ENCODE measurements at places on chromosomes 12 and 14. TPM values are rescaled to one million over a fixed set of nuclear protein-coding genes. Genes with fewer than 3 reads are reported as not detected.
A peak's percentile ranks its signal among the peaks of the same experiment; 100 is the strongest.

ST8SIA1 gene
- total RNA-seq, result 3.6 TPM

GRCh38 chr14:99195602-99196309 lies 76.2 kb downstream of the BCL11B start:
- ATAC-seq, result no peak

GRCh38 chr14:100117633-100118395 lies 41.6 kb downstream of the DEGS2 start:
- no peak for ATAC-seq

DNA sequence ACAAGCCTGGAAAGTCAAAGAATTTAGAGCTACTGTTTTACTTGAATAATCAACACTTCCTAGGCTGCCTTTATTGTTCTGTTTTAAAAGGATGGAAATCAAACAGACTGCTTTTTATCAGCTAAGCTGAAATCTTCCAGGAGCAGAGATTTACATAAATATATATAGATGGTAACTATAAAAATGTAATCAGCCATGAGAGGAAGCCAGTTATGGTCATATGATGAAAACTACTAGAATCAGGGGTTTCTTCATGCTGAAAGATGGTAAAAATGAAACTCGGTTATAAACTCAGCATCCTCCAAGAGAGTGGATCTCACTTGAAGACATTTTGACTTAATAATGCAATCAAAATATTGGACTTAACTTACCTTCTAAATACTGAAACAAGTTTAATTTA lies 413.0 kb downstream of the GXYLT1 start:
- no peak for ATAC-seq

DNA sequence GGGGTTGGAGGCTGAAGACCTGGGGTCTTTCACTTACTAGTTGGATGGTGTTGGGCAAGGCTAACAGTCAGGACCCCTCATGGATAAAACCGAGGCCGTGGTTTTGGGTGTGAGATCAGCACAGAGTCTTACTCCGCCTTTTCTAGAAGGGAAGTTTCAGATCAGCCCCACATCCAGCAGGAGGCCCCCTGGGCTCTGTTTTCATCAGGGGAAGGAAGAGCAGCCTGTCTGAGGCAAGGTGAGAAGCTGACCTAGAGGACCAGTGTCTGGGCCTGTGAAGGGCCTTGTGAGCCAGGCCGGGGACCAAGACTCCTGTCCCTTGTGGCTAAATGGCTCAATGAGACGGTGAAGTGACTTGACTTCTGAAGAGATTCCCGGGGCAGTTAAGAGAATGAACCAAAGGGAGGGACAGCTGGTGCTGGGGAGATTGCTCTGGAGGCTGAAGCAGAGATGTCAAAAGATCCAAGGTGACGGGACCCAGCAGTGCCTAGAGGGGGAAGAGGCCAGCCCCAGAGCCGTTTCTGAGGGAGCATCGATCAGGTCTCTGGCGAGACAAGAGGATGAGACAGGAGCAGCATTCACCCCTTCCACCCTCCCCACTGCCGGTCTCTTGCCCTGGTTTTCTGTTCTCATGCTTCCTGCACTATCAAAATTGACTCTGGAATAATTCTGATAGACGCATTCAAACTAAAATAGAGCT lies 40.1 kb upstream of the TSPAN9 start:
- no peak for ATAC-seq

GRCh38 chr12:93664573-93665138 lies 12.5 kb upstream of the CRADD start:
- no peak for ATAC-seq

CRIP2 gene
- 2.2 TPM for total RNA-seq

GRCh38 chr12:49261721-49262120 lies 3.2 kb upstream of the TUBA1C start:
- ATAC-seq, result no peak

GRCh38 chr12:104063712-104064030 lies 660 bp upstream of the HCFC2 start:
- peak; percentile 23 for ATAC-seq

DNA sequence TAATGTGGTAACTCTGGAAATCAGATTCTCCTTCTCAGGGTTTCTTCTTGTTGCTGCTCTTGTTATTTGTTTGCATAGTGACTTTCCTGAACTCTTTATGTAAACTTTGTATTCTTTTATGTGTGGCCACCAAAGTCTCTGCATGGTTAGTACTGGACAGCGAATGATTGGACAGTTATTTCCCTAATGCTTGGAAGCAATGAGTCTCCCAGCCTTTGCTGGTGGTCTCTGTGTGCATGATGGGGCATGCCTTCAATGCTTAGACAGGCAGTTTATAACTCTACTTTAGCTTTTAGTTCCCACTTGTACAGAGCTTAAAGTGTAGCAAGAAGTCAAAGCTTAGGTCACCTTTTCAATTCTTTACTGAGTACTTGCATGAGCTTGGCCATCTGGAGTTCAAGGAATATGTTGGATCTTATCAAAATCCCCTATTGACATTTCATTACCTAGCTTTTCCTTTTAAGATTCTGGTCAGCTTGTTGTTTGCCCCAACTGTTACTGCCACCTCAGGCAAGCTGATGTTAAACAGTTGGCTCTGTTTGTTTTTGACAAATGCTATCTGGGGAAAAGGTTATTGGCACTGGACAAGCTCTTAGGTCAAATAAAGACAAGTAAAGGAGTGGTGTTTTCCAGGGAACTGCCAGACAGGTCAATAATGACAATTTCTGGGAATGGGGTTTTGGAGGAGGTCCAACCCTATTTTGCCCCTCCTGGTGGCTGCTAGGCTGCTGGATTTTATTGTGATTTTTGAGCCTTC lies 12.3 kb downstream of the CCDC91 start:
- ATAC-seq, result no peak

GRCh38 chr12:106358396-106359241 lies 1.1 kb downstream of the POLR3B start:
- ATAC-seq, result peak; percentile 5

GRCh38 chr12:67735868-67736267 lies 87.3 kb downstream of the DYRK2 start:
- no peak for ATAC-seq

DNA sequence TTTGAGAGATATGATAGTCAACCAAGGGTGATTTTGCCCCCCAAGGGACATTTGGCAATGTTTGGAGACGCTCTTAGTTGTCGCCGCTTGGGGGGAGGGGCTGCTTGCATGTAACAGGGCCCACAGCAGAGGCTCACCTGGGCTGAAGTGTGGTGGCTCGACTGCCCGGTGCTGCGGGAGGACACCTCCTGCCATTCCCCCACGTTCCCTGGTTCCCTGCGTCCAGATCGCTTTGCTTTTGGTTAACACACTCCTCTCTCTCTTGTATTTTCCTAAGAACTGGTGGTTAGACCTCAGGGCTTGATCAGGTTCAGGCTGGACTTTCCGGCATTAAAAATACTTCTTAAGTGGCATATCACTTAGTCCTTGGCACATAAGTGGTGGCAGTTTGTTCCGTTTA lies 18.9 kb downstream of the PPP2R5C start:
- no peak for ATAC-seq

GRCh38 chr12:58950739-58951100 lies 30.4 kb upstream of the LRIG3 start:
- no peak for ATAC-seq

ABCD2 gene
- total RNA-seq, result 3.4 TPM

- ATAC-seq, result no peak
Observed at GRCh38 chr12:28558250-28558649, 368.0 kb downstream of the CCDC91 start.

GRCh38 chr14:90981636-90982035 lies 78.8 kb downstream of the RPS6KA5 start:
- ATAC-seq, result no peak

ABHD12B gene
- total RNA-seq, result not detected

- ATAC-seq, result no peak
Observed at GRCh38 chr14:99554184-99554583, 49.8 kb downstream of the CCDC85C start.

- ATAC-seq, result peak; percentile 55
Observed at GRCh38 chr12:132622437-132623071, 4.0 kb downstream of the P2RX2 start.

GLT8D2 gene
- total RNA-seq, result 0.58 TPM

TPH2 gene
- not detected for total RNA-seq

DNA sequence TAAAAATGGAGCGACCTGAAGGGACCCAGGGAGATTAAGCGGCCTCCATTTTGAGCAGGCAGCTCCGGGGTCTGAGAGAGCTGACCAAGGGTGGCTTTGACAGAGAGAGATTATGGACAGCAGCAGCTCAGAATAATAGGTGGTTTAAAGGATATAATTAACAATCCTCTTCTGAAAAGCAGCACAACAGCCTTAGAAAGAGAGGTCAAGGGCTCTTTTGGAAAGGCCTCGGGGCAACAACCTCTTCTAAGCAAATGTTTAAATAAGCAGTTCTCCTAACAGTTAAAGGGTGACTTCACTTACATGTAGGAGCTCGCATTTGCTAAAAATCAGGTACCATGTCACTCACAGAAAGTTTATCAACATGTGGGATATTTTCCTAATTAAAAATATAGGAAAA lies 87.2 kb upstream of the FRMD6 start:
- no peak for ATAC-seq

NTS gene
- total RNA-seq, result not detected

TROAP gene
- 53.9 TPM for total RNA-seq

VRK1 gene
- 65.6 TPM for total RNA-seq

NYNRIN gene
- not detected for total RNA-seq

DNA sequence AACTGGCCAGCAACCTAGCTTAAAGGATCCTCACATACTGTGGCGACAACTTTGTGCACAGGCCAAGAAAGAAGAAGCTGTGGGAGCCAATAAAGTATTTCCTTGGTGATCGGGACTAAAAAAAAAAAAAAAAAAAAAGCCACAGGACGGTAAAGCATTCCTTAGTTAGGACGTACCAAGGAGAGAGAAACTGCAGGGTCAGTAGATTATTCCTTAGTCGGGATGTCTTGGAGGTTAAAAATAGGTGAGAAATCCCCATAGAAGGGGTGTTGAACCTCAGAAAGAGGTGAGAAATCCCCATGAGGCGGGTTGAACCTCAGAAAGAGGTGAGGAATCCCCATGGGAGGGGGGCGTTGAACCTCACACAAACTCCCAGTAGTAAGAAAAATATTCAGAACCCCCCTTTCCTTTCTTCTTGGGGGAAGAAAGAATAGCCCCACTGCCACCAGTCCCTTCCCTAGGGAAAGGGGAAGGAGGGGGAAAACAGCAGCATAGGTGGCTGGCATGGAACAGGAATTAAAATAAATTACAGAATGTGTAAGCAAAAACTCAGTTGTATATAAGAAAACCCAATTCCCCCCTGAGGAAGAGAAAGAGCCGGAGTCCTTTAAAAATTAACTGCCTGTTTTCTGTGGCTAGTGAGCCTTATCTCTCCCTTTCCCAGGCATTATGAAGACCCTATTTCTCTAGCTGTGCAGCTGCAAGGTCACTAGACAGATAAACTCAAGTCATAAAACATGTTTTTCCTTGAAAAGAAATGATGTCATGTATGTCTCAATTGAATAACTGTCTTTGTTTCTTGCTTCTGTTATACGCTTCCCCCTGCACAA lies 26.8 kb downstream of the KLRK1 start:
- no peak for ATAC-seq

- no peak for ATAC-seq
Observed at GRCh38 chr12:50991291-50991690, 34.9 kb downstream of the SLC11A2 start.

MAP1LC3B2 gene
- 0.97 TPM for total RNA-seq

GRIP1 gene
- 0.86 TPM for total RNA-seq

GRCh38 chr14:106690333-106690891 lies 1164.0 kb downstream of the TMEM121 start:
- no peak for ATAC-seq

PDE3A gene
- not detected for total RNA-seq

PRB2 gene
- total RNA-seq, result not detected

DNA sequence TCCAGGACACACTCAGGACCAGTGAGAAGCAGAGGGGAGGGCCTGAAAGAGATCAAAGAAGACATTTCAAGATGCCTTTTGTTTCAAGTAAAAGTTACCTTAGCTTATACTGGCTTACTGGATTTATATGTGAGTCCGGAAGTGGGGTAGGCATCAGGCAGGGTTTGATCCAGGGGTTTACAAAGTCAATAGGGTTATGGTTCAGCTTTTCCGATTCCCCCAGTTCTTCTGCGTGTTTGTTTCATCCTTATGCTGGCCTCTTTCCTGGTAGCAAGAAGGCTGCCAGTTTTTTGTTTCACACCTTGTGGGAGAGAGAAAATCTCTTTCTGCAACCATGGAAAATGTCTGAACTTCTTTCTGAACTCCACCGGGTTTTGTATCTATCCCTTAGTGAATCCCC lies 126.3 kb downstream of the ESRRB start:
- ATAC-seq, result no peak

- ATAC-seq, result no peak
Observed at GRCh38 chr14:57495416-57495815, 1.8 kb upstream of the CCDC198 start.

GRCh38 chr12:39643052-39643451 lies 23.4 kb upstream of the ABCD2 start:
- ATAC-seq, result no peak

DNA sequence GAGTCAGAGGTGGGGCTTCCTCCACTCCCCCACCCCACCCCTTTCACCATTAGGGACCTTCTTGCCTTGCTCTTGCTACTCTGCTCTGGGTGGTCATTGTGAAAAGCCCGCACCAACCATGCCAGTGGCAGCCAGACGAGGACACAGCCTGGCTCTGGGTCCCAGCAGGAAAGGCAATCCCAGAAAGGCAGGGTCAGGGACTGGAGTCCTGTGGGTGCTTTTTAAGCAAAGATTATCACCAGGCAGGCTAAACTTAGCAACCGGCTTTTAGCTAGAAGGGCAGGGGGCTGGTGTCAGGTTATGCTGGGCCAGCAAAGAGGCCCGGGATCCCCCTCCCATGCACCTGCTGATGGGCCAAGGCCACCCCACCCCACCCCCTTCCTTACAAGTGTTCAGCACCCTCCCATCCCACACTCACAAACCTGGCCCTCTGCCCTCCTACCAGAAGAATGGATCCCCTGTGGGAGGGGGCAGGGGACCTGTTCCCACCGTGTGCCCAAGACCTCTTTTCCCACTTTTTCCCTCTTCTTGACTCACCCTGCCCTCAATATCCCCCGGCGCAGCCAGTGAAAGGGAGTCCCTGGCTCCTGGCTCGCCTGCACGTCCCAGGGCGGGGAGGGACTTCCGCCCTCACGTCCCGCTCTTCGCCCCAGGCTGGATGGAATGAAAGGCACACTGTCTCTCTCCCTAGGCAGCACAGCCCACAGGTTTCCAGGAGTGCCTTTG lies 1.2 kb upstream of the GAPDH start:
- ATAC-seq, result peak; percentile 20

Measured in activated T-helper 17 cell treated with anti-CD3 and anti-CD28 coated beads, Interleukin-2, amount 50 U/mL, for 72 hours (primary cell).